Thoracic aorta (tissue), 2 donors: ENCODE measurements at places on chromosomes 7 and 10. TPM values are rescaled to one million over a fixed set of nuclear protein-coding genes. Genes with fewer than 3 reads are reported as not detected.

Gene SPRN
- total RNA-seq = not detected

- H3K4me3 ChIP-seq = no peak overlapping the region
- H3K36me3 ChIP-seq = no peaks in the 10 kb centered on the region
- no peaks in the 10 kb centered on the region for H3K27me3 ChIP-seq
- no peak overlapping the region for H3K27ac ChIP-seq
- no peak for DNase-seq
Observed at GRCh38 chr7:24732646-24733413, 24.4 kb downstream of the GSDME start.

GRCh38 chr10:125101049-125101448, 59.3 kb downstream of the CTBP2 start:
- DNase-seq = no peak
- H3K4me1 ChIP-seq = peaks cover 3% of the 10 kb centered on the region
- H3K27ac ChIP-seq = no peak overlapping the region
- H3K36me3 ChIP-seq = no peaks in the 10 kb centered on the region

DNA sequence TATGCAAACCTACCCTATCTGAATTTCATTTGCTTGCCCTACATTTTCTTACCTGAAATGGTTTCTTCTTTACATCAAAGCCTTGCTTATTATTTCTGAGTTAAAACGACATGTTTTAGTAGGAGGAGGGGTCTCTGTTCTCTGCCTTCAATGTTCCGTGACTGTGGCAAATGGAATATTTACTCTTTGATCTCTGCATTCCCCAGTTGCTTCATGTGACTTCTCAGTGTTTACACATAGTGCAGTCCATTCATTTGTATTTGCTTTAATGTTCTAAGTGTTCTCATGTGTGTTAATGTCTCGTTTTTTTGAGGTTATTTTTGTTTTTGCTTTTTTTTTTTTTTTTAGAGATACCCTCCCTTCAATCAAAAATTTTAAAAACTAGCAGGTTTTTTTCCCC, 75.8 kb downstream of the GNAI1 start:
- H3K36me3 ChIP-seq = no peaks in the 10 kb centered on the region
- no peaks in the 10 kb centered on the region for H3K27me3 ChIP-seq
- no peaks in the 10 kb centered on the region for H3K4me1 ChIP-seq
- DNase-seq = no peak
- H3K4me3 ChIP-seq = no peak overlapping the region

GRCh38 chr7:91168871-91169829, 95.1 kb upstream of the FZD1 start:
- H3K27me3 ChIP-seq = no peaks in the 10 kb centered on the region
- H3K36me3 ChIP-seq = no peaks in the 10 kb centered on the region
- no peak overlapping the region for H3K4me3 ChIP-seq
- no peak overlapping the region for H3K27ac ChIP-seq
- DNase-seq = no peak
- H3K4me1 ChIP-seq = no peaks in the 10 kb centered on the region

GRCh38 chr7:27239387-27240014, 3.1 kb upstream of the EVX1 start:
- H3K4me1 ChIP-seq = peaks cover 34% of the 10 kb centered on the region
- peak overlapping the region; percentile 33 for H3K4me3 ChIP-seq
- H3K36me3 ChIP-seq = no peaks in the 10 kb centered on the region
